ENCODE measurements at places on chromosomes 2 and 18.

DNA sequence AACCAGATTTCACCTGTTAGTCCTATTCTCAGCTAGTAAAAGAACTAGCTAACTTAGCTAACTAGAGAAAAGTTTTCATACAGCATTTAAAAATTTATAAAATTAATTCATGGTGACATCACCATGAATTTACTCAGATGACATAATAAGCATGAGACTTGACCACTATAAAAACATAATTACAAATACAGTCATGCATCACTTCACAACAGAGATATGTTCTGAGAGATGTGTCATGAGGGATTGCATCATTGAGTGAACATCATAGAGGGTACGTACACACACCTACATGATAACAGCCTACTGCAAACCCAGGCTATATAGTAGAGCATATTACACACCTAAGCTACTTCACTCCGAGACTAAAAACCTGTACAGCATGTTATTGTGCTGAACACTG is 481.3 kb upstream of the CHAC2 start:
- no peak for DNase-seq

- no peak for DNase-seq
Measured at GRCh38 chr18:48621240-48621639, 82.4 kb downstream of the CTIF start.

GRCh38 chr18:12492907-12493306 is 85.2 kb downstream of the PRELID3A start:
- DNase-seq = no peak

GRCh38 chr2:33595385-33595784 is 3.7 kb downstream of the FAM98A start:
- no peak for DNase-seq

GRCh38 chr2:136248242-136248641 is 130.3 kb upstream of the CXCR4 start:
- DNase-seq = no peak

GRCh38 chr2:16661526-16661925 is 4.1 kb downstream of the CYRIA start:
- DNase-seq = no peak

All from right forelimb (tissue), 1 donor.